Activated T-helper 2 cell treated with anti-CD3 and anti-CD28 coated beads, Interferon-gamma antibody, Interleukin-2, Interleukin-4, amounts not matched to agents 10 μg/mL and 5 μg/mL and 100 μg/mL, durations not matched to agents 14 hours and 24 hours and 36 hours (primary cell): ENCODE measurements at places on chromosomes 11 and 22. TPM values are rescaled to one million over a fixed set of nuclear protein-coding genes. Genes with fewer than 3 reads are reported as not detected.

Gene FOSL1
- total RNA-seq: 24.0 and 25.9 TPM in 2 replicates

DNA sequence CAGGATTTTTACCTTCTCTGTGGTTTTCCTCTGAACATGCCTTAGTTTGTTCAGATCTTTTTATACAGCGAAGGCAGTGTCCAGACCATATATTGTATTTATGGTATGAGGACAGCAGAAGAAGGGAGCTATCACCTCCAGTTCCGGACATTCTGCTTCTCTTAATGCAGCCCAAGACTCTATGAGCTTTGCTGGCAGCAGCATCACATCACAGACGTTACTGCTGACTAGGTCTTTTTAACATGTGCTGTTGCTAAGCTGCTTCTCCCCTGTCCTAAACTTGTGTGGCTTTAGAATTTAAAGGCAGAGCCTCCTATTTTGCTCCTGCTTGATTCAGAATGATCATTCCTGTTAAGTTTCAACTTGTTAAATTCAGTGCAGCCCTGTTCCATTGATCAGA is 13.4 kb downstream of the MICAL2 start:
- DNase-seq: no peak

DNA sequence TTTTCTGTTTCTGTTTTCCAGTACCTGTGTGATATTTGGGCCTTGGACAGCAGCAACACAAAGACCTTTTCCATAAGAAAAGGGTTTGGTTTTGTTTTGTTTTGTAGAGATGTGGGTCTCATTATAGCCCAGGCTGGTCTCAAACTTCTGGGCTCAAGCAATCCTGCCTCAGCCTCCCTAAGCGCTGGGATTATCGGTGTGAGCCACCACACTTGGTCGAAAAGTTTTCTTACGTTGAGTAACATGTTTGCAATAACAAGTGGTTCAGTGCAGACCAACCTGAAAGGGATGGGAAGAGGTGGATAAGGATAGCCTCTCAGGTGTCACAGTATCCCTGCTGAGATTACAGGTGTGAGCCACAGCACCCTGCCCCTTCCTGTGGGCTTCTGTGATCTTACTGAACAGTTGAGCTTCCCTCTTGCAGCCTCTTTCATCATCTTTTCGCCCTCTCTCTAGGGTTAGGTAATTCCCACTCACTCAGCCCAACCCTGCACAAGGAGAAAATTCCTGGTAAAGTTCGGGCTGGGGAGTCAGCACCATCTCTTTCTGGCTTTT is 3.5 kb upstream of the MRPL48 start:
- no peak for DNase-seq

Gene CBLIF
- not detected in 2 replicates for total RNA-seq

DNA sequence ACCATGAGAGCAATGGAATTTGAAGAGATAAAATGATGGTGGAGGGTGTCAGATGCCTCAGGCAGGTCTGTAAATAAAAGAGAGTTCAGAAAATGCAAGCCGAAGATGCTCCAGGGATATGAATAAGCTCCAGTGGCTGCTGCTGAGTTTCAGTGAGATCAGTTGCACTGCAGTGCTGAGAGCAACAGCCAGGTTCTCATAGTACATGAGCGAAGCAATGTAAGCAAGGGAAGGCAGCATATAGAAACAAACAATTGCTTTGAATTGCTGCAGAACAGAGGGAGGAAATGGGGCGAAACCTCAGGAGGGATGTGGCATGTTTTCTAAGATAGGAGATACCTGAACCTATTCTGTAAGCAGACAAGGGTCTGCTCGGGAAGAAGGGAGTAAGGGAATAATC is 369.5 kb downstream of the AASDHPPT start:
- no peak for DNase-seq

Gene OVOL1
- total RNA-seq: 0.16 TPM in 2 replicates

Gene RGL4
- 4.9 and 5.7 TPM in 2 replicates for total RNA-seq
